Central memory CD8-positive, alpha-beta T cell (primary cell): ENCODE measurements at places on chromosomes 5 and 9.

- no peak for DNase-seq
Measured at GRCh38 chr5:66516550-66516949, 79.6 kb upstream of the MAST4 start.

DNA sequence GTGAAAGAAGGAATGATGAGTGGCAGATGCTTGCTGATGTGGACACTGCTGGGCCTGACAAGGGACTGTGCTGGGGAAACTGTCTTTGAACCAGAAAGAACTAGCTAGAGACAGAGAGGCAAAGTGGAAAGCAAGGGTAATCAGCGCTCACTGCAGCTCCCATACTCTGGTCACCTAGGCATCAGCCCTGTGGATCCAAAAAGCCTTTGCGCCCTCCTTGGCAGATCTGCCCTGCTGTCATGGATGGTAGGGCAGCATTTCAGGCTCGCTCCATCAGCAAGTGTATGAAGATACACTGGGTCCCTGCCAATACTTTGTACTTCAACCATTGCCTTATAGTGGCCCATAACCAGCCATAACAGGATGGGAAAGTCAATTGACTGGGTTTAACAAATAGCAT lies 6.6 kb upstream of the ALDH1B1 start:
- no peak for DNase-seq

GRCh38 chr5:170135796-170136490 lies 30.2 kb downstream of the FOXI1 start:
- no peak for DNase-seq

DNA sequence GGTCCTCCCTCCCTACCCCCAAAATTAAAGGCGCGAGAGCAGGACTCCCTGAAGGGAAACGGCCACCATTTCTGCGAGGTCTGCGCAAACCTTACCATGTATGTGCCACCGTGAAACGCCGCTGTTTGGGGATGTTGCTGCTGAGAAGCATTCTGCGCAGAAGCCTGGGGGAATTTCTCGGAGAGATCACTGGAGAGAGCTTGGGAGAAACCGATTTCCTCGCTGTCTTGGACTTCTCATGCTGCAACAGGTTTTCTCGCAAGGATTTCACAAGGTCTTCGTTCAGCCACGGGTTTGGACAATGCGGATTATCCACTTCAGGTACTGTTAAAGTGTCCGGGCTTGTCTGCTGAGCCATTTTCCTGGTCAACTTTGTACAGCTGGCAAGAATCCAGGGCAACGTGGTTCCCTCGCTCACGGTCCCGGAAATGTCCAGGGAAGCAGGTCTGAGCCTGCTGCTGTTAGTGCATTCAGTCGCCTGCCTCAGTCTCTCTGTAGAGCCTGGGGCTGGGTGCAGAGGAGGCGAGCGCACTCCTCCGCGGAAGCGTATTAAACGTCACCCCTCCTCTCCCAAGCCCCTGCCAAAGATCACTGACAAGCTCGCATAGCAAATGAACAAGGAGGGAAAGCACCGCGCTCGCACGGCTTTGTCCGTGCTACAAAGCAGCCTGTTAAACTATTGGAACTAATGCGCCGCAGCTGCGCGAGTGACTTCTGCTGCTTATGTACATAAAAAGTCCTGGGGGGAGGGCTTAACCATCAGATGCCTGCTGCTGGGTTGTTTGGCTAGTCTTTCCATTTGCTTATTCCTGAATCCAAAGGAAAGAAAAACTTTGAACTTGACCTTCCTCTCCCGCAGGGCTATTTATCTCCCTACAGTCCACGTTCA lies 125.1 kb downstream of the PDE4D start:
- DNase-seq, result no peak

GRCh38 chr5:137392261-137392660 lies 106.9 kb downstream of the SPOCK1 start:
- DNase-seq, result no peak
